ENCODE measurements at places on chromosomes 7 and 10.

DNA sequence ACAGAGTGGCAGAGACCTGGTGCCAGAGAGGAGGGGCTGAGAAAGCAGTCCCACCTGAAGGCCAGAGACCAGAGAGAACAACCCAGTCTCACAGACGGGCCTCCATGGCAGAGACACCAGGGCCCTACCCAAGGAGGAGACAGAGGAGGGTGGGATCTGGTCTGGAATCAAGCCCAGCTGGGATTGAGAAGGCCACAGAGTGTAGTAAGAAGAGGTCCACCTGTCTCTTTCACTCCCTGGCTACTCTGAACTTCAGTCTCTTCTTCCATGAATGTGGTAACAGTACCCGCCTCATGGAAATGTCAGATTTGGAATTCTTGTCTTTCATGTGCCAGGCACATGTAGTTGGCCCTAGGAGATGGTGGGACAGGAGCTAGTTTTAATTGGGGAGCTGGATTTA is 55.6 kb downstream of the CLIP2 start:
- DNase-seq: no peak

DNA sequence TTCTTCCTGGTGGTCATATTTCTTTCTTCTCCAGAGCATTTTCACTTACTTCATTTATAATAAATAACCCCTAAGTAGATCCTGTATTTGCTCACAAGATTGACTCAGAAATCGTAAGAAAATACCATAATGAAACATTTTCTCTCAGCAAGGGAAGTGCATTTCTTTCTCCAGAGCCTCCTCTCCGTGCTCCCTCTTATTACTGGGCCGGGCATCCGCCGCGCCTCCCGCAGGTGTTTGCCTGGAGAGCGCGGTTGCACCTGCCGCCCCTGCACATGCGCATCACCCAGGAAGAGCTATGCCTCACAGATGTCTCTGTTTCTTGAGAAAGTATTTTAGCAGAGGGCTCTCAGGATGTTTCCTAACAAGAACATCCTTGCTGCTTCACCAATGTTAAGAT is 509.2 kb downstream of the TCERG1L start:
- DNase-seq: no peak

DNA sequence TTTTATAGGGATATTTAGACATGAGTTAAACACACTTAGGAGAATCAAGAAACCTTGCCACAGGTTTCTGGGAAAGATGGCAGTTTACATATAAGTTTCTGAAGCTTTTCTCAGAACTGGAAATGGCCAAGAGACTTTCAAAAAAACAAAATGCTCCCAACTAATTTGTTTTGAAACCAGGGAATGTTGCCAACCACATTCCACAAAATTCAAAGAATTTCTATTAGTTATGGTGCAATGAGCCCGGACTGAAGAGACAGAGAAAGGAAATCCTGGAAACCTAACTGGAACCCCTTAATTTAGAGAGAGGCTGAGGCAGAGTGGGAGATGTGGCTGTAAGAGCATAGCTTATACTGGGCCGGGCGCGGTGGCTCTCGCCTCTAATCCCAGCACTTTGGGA is 128.5 kb downstream of the PTEN start:
- DNase-seq: no peak

DNA sequence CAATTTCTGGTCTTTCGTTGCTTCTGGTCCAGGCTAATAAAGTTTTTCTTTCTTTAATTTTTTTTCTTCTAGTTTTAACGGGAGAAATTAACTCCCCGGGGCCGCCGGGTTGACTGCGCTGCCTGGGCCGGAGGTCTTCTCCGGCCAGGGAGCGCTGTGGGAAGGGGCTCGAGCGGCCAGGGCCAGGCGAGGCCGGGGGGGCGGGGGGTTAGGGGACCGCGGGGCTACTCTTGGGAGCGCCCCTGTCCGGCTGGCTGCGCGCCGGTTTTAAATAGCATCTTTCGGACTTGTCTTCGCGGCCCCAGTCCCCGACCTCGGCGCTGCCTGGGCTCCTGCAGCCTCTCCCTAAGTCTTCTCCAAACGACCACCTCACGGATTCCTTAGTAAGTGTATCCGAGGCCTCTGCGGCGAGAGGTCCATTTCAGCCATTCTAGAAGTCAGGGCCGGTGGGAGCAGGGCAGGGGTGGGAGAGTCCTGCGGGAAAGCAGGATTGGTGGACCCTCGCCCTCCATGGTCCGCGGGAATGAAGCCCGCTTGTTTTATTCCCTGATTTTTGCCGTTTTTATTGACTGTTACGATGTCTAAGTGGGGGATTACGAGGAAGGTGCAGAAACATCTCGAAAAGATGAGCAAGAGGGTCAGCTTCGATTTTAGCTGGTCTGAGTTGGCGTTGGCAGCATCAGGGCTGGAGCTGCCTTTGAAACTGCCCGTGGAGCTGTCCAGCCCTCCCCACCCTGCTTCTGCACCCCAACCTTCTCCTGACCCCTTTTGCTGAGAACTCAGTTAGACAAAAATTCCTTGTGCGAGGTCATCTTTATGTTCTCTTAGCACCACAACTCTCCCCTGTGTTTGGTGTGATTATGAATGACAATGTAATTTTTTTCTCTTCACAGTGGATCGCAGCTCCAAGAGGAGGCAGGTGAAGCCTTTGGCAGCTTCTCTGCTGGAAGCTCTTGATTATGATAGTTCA is 555 bp downstream of the PHF14 start:
- DNase-seq: peak; percentile 6

DNA sequence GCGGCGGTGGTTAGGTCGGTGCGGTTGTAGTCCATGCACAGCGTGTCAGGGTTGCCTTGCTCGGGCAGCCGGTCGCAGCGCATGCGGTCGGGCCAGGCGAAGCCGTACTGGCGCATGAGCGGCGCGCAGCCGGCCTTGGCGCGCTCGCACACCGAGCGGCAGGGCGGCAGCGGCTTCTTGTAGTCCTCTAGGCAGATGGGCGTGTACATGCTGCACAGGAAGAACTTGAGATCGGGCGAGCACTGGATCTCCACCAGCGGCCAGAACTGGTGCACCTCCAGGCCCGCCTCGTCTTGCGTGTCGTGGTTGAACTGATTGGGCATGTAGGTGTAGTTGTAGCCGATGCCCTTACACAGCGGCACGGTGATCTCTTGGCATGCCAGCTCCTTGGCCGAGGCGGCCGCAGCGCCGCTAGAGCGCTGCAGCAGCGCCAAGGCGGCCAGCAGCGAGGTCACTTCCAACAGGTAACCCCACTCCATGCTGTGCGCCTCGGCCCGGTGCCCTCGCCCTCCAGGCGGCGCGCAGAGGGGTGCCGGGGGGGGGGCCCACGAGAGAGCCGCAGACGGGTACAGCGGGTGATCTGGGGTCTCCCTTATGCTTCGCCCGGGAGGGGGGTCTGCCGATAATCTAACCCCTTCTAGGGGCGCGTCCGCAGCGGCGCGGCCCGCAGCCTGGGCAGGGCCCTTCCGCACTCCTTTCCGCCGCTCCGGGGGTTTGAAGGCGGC is 983 bp downstream of the FZD8 start:
- peak; percentile 21 for DNase-seq

DNA sequence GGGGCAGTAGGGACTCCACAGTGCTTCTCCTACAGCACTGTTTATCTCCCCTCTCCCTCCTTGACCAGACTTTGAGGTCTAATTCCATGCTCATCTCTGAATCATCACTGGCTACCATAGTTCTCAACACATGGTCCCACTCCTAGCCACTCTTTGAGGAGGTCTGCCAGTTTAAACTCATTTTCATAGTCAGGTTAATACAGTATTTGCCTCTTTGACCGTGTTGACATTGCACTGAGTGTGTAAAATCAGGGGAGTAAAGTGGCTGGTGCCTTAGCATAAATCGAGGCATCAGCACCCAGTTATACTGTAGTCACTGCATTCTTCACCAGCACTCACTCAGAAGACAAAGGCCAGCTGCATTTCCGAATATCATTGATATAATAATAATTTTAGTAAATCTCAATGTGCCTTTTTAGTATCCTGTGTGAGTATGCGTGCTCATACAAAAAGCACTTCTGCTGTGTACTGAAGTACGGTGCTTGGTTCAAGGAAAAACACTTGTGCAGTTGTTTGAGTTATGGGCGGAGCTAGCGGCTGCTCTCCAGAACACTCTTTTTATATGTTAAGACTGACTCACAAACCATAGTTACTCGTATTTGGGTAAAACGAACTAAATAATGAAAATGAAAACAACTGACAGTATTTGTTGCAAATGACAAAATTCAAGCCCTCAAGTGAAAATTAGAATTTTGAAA is 89.7 kb downstream of the GALNT11 start:
- no peak for DNase-seq

DNA sequence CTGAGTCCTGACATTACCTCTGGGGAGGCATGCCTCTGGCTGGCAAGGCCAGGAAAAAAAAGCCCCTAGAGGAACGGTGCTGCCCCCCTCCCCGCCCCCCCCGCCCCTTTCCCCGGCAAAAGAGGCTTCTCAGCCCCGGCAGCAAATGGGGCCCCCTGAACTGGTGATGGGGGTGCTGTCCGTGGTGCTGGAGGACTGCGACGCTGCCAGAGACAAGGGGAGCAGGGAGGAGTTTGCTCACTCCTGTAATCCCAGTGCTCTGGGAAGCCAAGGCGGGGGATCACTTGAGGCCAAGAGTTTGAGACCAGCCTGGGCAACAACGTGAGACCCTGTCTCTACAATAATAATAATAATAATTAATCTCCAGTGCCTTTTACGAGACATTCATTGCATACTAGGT is 23.7 kb downstream of the SRRM3 start:
- DNase-seq: peak; percentile 18

- DNase-seq: no peak
These were observed 309.5 kb downstream of the WDR37 start for GRCh38 chr10:1365540-1366321.

DNA sequence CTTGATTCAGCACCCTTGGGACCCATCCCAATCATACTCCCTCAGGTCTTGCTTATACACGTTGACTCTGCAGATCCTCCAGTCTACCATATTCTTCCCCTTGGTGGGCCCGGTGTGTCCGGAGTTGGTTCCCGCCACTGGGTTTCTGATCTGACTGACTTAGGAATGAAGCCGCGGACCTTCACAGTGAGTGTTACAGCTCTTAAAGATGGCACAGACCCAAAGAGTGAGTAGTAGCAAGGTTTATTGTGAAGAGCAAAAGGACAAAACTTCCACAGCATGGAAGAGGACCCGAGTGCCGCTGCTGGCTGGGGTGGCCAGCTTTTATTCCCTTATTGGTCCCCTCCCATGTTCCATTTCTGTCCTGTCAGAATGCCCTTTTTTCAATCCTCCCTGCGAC is 5.9 kb upstream of the GDF10 start:
- DNase-seq: no peak

DNA sequence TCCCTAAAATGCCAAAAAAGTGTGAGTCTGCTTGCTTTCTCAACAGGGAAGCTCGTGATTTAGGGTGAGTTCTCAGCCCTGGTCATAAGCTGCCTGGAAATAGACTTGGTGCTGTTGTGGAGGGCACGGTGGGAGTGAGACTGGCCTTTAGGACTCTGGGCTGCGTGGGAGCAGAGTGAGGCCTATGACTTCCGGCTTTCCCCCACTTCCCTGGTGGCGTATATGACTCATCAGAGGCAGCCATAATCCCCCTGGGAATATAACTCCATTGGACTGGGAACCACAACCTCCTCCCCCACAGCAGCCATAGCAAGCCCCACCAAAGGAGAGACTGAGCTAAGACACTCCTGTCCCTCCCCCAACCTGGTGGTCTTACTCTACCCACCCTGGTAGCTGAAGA is 95.0 kb downstream of the PON1 start:
- no peak for DNase-seq

- no peak for DNase-seq
These were observed 1211.5 kb downstream of the SORCS1 start for GRCh38 chr10:105953056-105953455.

DNA sequence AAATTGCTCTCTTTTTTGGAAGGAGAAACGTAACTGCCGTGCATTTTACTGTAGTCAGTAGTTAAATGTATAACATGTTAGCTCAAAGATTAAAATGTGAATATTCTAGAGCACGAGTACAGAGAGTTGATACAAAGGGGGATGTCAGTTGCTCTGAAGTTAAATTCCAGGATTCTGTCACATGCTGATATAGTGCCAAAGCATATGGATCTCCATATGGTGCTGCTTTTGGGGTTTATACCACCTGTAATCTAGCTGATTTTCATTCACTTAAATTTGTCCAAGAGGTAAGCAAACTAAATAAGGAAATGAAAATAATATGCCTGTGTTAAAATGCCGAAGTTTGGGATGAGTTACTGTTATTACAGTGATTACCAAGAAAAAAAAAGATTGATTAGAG is 298.6 kb downstream of the EXOC4 start:
- DNase-seq: no peak

DNA sequence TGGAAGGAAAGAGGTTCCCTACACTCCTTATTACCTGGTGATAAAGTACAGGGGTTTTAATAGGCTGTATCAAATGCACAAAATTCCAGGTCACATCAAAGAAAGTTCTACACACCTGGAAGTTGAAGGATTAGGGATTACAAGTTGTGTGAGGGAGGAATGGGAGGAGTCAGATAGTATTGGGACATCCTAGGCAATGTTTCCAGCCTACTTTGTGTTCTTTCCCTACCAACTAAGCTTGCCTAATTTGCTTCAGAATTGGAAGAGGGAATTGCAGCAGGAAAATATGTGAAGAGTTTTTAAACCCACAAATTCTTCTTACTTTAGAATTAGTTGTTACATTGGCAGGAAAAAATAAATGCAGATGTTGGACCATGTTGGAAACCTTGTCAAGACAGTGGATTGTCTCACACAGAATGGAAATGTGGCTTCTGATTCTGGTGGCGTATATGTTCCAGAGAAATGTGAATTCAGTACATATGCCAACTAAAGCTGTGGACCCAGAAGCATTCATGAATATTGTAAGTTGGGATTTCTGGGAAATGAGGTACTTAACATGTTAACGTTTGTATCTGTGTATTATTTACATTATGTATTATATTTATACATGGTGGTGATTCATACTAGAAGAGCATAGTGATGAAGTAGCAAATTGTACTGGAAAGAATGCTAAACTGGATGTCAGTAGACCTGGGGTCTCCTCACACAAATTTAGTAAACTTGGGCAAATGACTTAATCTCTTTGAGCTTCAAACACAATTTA is at the start of gene LIPM:
TSS of gene LIPM (plus strand) at position 208 of the 763 bp plus-strand sequence. CDS start at position 375, 167 bp downstream.
- DNase-seq: no peak

DNA sequence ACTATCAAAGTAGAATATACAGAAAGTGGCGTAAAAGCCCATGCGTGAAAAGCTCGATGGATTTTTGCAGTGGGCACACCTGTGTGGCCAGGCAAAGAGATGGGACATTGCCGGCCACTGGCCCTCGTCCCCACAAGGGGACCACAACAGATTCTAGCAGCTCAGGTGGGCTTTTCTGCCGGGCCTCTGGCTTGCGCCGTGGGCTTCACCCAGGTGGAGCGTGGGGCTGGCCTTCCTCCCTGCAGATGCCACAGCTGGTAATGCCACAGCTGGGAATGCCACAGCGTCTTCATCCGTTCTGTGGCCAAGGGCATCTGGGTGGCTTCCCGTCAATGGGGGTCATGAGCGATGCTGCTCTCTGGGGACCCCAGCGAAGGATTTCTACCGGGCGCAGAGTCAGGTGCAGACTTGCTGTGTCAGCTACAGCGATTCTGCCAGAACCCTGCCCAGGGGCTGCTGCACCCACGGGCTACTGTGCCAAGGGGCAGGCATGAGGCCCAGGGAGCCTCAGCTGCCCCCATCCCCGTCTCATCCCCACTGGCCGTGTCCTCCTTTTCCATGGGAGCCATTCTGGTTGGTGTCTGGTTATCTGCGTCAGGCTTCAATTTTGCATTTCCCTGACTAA is 52.5 kb upstream of the NKX6-2 start:
- no peak for DNase-seq

- no peak for DNase-seq
These were observed 26.5 kb upstream of the PRKAG2 start for GRCh38 chr7:151903249-151904032.

- no peak for DNase-seq
These were observed 18.8 kb downstream of the MMD2 start for GRCh38 chr7:4939971-4940728.

- peak; percentile 56 for DNase-seq
These were observed at the start of gene CALHM2 for GRCh38 chr10:103451831-103452505. Gene CALHM2 (minus strand): TSS chr10:103452370. CDS start chr10:103449941, 2,429 bp downstream.

- DNase-seq: no peak
These were observed 331.6 kb upstream of the HPS1 start for GRCh38 chr10:98778277-98778759.
